IMR-90 (cell line): ENCODE measurements at places on chromosomes 13 and 19. TPM values are rescaled to one million over a fixed set of nuclear protein-coding genes. Genes with fewer than 3 reads are reported as not detected.

DNA sequence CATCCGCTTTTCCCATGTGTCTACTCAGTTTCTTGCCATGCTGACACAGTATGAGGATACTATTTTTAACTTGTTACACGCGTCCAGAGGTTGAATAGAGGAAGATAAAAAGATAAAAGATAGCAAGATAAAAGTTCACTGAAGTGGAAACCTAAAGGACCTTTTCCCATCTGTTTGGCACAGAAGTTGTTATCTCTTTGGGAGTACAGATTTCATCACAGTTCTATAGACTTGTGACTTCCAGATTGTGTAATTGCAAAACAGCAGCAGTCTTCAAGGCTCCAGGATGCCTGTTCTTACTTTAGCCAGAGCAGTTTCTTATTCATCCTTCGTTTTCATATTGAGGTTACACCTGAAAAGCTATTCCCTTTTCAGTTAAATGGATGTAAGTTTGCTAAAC, 369.2 kb downstream of the GPC5 start:
- no peak for DNase-seq

GRCh38 chr19:11570039-11570462, 7.4 kb downstream of the ACP5 start:
- no peak for DNase-seq

DNA sequence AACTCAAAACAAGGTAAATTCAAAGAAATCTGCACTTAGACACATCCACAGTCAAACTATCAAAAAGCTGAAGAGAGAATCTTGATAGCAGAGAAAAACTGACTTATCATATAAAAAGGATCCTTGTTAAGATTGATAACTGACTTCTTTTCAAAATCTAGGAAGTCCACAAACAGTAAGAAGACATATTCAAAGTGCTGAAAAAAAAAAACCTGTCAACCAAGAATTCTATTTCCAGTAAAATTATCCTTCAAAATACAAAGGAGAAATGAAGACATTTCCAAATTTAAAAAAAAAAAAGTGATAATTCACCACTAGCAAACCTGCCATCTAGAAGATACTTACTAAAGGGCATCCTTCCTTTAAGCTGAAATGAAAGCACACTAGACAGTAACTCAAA, 15.0 kb downstream of the VWA8 start:
- no peak for DNase-seq

The NLRP5 gene
- total RNA-seq, result not detected in 2 replicates

DNA sequence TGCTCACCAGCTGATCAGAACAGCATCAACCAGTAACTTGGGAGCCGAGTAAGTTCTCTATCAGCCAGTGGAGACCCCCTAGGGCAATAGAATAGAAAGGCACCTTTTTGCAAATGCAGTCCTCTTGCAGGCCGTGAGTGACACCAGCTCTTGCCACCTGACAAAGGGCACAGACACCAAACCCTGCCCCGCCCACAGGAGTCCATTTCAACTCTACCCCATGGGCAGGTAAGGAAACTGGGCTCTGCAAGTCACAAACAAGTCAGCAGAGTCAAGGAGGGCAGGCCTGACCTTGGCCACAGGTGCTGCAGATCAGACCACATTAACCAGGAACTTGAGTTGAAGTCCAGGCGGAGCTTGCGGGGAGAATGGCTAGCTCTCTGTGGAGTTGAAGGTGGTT, 77.4 kb upstream of the SPATA13 start:
- no peak for DNase-seq

The PRX gene
- 0.83 and 0.90 TPM in 2 replicates for total RNA-seq

- DNase-seq, result no peak
Measured at GRCh38 chr19:56642711-56643459, at the start of gene SMIM17. Gene SMIM17 (plus strand): TSS chr19:56643159. CDS start chr19:56645668, 2,509 bp downstream.

DNA sequence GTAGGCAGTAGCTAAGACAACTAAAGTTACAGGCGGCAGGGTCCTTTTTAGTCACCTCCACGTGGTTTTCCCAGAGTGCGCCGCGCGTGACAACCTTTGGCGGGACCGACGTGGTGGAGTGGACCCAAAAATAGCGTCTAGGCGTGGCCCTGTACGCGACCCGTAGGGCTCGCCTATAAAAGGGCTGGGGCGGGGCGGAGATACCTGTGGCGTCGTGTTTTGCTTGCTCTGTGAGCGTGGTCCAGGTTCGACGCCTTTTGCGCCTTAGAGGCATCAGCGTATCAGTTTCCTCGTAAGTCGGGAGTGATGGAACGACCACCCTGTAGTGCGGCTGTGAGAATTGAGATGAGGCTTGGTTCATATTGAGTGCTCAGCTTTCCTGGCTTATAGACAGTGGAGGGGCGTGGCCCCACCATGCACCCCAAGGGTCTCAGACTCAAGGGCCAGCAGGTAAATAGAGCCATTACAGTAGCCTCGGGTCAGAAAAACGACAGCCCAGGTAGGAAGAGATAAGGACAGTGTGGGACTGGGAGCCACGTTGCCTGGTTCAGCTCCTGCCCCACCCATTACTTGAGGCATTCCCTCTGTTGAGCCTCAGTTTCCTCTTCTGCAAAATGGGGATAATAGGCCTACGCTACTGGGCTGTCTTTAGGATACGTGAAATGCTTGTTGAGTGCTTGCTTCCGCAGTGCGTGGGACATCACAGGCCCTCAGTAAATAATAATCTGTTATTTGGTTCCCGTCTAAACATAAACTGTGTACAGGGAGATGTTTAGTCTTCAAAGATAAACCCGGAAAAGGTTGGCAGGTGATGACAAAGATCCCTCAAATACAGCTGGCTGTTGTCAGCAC, 693 bp upstream of the TMED1 start:
- DNase-seq, result no peak

The NTF4 gene
- total RNA-seq, result 0.18 TPM in 1 of 2 replicates, not detected in the other

DNA sequence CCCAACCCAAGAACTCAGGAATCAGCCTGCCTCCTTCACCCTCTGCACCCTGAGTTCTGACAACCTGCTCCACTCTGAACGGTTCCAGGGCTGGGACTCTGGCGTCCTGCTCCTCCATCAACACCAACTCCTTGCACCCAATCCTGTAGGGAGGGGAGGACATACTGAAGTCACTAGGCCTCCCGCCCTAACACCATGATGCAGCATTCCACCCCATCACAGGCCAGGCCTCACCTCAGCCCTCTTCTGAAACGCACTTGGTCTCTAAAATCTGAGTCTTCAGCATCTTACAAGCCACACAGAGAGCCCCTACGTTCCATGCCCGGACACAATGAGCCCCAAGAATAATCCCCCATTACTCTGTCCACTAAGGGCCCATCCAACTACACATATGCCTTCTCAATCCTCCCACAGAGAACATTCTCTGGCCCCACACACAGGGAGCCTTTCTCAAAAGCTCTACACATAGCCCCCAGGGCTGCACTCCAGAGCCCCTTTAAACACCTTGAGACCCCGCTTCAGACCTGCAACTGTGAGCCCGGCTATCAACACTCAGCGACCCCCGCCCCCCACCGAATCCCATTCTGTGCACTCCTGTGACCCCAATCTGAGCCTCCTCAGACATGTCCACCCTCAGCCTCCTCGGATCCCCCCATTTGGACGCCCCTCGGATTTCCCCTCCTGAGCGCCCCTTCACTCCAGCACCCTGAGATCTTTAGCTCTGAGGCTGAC, 567 bp downstream of the ALKBH6 start:
- no peak for DNase-seq

DNA sequence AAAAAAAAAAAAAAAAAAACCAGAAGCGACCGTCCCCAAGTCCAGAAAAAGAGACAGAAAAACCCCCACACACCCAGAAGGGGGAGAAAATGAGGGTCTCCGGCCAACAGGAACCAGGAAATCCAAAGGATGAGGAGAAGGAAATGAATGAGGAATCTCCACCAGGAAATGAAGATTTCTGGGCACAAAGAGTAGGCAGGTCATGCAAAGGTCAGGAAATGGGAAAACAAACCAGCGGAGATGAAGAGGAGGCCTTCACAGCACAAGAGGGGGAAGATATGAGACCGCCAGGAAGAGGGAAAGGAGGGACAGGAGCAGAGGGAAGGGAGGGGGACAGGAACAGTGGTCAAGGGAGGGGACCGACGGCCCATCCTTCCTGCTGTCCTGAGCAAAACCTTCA, 5.8 kb downstream of the TEAD2 start:
- no peak for DNase-seq

DNA sequence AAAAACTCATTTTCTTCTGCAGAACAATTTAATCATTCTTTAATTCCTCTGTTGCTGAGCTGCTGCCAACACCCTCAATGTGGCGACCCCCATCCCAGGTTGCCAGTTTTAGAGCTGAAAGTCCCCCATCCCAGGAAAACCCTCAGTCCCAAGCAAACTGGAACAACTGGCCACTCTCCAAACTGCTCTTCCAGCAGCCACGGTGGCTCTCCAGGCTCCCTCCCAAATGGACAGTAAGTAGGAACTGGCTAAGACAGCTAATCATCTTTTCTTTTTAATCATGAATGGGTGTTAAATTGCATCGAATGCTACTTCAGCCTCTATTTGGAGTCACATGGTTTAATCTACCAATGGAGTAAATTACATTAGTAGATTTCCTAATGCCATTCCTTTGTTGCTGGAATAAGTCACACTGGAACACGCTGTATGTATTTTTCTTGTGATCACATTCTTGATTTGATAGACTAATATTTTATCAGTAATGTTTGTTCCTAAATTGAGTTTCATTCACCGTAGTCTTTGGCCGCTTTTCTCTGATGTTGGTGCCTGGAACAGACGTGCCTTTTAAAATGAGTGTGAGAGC, 33.7 kb upstream of the VSTM2B start:
- DNase-seq, result no peak

DNA sequence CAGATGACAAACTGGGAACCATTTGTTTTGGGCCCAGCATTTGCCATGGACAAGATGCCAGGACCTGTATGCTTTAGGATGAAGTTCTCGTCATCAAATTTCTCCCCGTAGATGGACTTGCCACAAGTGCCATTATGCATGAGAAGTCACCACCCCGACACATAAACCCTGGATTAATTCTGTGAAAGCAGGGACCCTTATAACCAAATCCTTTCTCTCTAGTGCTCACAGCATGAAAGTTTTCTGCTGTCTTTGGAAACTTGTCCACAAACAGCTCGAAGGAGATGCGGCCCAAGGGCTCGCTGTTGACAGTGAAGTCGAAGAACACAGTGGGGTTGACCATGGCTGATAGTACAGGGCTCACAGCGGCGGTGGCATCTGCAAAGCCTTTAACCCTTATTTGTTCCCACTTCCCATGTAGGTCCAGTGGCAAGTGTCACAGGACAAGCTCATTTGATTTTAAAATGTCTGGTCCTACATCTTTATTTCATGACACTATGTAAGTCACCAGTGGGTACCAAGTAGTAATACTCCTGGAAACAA, 75.2 kb upstream of the MIR17HG start:
- DNase-seq, result no peak

- DNase-seq, result no peak
Measured at GRCh38 chr19:8017808-8018207, 12.4 kb upstream of the ELAVL1 start.

GRCh38 chr13:39494006-39494405, 109.0 kb downstream of the LHFPL6 start:
- DNase-seq, result no peak

DNA sequence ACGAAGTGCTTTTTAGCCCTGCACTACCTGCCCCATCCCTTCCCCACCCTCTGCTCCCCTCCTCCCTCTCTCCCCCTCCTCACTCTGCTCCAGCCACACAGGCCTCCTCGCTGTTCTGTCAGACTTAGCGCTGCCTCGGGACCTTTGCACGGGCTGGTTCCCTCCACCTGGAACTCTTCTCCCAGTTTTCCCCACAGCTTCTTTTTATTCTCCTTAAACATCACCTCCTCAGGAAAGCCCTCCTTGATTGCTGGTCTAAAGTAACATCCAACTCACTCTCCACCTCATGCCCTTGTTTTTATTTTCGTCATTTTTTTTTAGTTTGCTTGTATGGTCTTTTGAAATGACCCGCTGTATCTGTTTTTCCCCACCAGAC, 19.6 kb upstream of the ZNRF4 start:
- no peak for DNase-seq

DNA sequence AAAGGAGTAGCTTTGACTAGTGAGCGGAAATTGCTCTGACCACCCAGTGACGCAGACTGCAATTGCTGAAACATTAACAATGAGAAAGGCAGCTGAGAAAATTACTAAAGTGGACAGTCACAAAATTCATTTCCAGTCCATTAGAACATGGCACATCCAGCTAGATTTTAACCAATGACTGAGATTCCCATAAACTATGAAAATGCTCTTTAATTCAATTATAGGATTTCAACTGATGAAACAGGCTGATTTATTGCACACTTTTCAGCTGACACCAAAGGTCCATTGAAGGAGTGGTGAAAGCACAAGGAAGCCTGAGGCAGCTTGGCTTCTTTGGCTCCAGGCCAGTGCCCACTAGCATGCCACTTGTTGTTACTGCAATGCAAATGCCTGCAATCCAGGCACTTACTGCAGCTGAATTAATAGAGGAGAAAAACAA, 933.4 kb downstream of the SLITRK6 start:
- no peak for DNase-seq
